ENCODE measurements at places on chromosomes 3 and 15.

DNA sequence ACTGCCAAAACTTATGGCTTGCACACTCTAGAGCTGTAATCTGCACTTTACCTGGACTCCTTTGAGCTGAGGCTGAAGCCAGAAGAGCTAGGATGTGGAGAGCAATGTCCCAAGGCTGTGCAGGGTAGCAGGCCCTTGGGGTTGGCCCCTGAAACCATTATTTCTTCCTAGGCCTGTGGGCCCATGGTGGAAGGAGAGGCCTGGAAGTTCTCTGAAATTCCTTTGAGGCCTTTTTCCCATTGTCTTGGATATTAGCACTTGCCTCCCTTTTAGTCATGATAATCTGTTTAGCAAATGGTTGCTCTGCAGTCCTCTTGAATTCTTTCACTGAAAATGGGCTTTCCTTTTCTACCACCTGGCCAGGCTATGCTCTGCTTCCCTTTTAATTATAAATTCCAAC, 102.0 kb upstream of the SGO1 start:
- no peak for DNase-seq

DNA sequence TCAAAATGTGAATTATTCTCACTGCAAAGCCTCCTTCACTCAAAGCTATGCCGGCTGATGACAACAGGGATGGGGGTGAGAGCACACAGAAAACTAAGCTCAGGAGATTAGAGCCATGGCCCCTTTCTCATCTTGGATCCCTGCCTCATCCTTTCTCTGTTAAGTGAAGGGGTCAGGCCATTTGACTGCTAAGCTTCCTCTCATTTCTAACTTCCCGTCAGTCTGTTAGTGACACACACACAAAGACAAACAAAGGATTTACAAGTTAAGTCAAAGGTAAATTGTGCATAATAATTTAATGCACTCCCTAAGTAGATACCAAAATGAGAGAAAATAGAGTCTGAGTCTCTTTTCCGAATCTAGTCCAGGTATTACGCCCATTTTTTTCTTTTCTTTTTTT, 1.2 kb downstream of the SS18L2 start:
- no peak for DNase-seq

DNA sequence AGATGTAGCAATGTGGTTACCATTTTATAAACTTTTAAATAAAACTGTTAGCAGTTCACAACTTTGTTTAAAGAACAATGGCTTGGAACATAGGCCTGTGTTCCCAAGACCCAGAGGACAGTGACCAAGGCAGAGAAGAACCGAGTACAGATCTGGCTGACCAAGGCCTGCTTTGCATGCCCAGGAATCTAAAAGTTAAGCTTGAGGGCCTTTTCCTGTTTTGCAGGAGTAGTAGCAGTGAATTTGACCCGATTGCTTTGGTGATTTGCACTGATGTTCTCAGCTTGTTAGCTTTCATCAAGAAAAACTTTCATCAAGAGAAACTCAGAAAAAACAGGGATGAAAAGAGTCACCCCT, 9.9 kb downstream of the FILIP1L start:
- no peak for DNase-seq

- no peak for DNase-seq
Observed at GRCh38 chr3:14717307-14717706, 42.4 kb downstream of the C3orf20 start.

DNA sequence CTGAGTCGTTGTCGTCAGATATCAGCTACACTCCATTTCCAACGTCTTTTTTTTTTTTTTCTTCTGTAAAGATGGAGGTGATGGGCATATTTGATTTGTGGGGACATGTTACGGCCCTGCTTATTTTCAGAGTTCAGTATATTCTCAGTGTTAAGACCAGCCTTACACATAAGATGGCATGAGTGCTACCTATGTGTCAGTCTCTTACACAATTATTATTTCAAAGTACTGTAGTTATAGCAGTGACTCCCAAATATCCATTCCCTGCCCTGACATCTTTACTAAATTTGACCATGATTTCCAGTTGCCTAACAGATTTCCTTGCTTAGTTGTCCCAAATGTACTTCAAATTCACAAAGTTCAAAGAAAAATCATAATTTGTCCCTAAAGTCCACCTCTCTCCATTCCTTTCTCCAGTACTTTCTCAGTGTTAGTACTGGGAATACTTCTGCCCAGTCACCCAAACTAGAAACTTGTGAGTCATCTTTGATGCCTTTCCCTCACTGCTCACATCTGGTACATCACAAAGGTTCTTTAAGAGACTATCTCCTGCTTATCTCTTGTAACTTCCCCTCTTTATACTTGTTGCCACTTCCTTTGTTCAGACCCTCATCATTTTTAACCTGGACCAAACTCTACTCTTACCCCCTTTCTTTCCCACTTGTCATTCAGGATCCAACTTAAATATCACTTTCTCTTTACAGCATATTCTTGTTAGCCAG, 67.0 kb downstream of the ZNF609 start:
- DNase-seq: no peak

DNA sequence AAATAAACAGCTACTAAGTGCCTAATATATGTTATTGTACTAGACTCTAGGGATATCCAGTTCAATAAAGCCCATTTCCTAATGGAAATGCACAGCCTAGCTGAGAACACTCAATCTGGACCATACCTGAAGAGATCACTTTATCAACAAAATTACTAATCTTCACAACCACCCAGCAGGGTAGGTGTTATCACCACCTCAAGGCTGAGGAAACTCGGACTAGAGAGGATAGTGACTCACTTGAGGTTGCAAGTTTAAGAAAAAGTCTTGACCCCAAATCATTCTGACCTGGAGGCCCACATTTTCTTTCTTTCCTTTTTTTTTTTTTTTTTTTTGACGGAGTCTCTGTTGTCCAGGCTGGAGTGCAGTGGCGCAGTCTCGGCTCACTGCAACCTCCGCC, 3.1 kb upstream of the FMN1 start:
- no peak for DNase-seq

DNA sequence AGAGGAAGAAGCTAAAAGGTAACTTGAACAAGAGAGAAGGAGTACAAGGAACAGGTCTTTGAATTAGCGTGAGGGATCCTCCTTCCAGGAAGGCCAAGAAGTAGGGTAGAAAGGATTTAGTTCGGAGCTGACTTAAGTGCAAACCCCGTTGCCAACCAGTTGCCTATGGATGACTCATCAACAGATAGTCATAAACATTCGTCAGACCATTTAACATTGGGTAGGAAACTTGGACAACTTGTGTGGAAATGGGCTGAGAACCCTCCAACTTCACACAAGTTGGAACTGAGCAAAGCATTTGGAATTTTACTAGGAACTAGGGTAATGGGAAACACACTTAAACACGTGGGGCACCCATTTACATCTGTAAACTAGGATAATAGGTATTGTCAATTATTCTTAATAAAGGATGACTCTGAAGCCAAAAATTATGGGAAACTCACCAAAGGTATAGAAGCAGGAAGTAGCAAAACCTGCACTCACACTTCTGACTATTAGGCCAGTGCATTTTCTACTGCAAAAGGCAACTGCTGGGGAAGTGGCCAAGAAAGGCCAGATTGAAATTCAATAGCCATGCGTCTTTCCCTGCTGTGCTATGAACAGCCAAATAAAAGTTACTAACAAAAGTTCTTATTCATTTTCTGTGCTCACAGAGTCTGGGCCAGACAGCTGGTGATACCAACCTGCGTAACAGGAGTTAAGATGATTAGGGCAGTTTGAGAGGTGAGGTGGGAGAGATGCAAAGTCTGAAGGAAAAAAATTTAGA, 174.5 kb upstream of the TMC3 start:
- no peak for DNase-seq

DNA sequence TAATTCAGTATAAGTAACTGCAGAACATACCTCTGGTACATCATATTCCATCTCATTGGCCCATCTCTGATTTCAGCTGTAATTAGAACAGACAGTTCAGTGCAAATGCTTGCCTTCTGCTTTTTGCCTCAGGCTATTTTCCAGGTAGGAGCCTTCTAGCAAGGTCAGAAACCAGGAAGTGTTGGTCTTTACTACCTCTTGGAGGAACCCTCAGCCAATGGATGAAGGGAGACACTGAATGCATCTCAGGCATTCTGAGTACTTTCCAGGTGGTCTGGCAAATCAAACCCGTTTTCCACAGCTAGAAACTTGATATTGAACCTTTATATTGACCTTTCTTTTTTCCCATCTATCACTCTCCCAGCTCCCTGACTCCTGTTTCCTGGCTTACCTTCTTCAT, 348.5 kb upstream of the SOX2 start:
- DNase-seq: no peak

GRCh38 chr3:123396171-123397049, 52.5 kb downstream of the ADCY5 start:
- no peak for DNase-seq

GRCh38 chr3:9690451-9691450, 12.9 kb upstream of the CPNE9 start:
- no peak for DNase-seq

DNA sequence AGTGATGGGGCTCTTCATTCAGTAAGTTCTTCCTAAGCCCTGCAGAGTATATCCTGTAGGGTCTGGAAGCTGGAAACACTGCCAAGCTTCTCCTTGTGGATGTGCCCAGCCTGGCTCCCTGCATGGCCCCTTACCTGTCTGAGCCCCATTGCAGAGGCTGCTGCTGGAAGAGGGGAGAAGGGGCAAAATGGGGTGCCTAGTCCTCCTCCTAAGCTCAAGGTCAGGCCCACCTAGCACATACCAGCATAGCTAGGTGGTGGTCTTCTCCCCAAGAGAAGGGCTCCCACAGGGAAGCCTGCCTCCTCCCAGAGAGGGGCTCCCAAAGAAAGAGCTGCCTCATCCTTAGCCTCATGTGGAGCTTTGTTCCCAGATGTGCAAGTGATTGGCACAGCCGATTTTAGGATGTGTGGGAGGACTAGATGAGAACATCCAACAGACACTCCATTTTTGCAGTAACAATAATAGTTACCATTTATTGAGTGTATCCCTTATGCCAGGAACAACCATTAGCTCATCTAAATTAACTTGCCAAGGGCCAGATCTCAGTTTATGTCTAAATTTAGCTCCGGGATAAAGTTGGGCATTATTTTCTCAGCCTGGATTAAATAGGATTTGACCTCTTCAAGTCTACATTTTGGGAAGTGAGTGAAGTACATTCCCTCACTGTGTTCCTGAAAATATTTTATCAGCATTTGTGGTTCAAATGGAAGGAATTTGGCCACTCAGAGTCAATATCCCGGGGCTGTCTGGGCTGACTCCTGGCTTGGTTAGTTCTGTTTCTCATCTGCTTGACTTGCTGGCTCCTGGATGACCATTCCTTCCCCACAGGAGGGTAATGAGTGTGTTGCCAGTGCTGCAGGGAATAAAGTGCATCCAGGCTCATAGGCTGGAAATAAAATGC, 291.1 kb upstream of the ROPN1 start:
- no peak for DNase-seq

DNA sequence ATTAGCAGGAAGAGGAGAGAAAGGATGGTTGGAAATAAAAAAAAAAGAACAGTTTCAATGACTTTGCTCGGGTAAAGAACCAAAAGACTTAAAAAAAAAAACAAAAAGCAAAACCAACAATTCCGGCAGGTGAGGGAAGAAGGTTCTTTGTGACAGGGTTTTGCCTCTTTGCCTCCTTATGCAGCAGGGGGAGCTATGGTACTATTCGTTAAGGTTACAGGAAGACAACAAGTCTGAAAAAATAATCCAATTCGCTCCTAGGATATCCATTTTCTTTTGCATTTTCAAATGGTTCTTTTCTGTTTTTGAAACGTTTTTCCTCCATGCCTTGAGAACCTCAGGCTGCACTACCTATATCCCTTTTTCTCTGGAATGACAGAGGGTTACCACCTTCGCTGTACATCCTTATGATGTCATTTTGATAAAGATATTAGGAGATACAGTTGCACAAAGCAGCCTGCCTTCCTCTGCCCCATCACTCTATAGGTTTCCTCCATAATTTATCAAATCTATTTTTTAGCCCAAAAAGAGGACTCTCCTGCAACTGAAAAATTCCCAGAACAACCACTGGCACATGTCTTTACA, 55.0 kb downstream of the CFAP20DC start:
- peak; percentile 60 for DNase-seq

Measured in NCI-H1092 treated with DMSO at 0.1 percent for 48 hours (cell line).